ENCODE measurements at places on chromosomes 3 and 15. TPM values are rescaled to one million over a fixed set of nuclear protein-coding genes. Genes with fewer than 3 reads are reported as not detected.
A peak's percentile ranks its signal among the peaks of the same experiment; 100 is the strongest.

DNA sequence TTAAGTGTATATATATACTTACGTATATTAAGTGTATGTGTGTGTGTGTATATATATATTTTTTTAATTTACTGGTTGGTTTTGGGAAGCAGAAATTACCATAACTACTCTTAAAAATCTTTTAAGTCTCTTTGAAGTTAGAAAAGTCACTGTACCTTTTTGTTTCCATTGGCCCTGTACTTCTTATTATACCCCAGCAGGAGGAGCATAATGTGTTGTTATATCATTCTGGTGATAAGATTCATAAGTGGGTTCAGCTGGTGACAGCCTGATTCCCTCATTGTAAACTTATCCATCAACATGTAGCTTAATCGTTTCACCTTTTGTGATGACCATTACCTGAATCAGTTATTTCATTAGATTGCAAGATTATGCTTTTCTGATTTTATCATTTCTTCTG lies 30.8 kb downstream of the MLH1 start:
- DNase-seq, result no peak

GRCh38 chr3:22893644-22894325 lies 309.3 kb upstream of the UBE2E2 start:
- DNase-seq, result peak; percentile 54

GRCh38 chr3:71252466-71252865 lies 331.1 kb downstream of the FOXP1 start:
- no peak for DNase-seq

DNA sequence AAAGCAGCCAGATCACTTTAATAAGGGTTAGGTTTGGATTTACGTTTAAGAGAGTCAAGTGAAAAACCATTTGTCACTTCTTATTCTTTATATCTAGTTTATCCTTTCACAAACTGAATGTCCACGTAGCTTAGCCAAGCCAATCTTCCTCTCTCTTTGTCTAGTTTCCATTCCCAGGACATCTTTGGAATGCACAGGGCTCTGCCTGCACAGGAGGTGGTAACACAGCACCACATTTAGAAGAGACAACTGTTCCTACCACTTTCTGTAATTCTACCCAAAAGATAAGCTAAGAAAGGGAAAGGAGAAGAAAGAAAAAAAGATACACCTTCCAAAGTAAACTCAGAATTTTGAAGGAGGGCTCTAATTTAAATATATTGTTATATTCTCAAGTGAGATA lies 67.9 kb downstream of the IGSF11 start:
- no peak for DNase-seq

- DNase-seq, result no peak
These were observed 27.8 kb downstream of the DRD3 start for GRCh38 chr3:114151091-114151490.

DNA sequence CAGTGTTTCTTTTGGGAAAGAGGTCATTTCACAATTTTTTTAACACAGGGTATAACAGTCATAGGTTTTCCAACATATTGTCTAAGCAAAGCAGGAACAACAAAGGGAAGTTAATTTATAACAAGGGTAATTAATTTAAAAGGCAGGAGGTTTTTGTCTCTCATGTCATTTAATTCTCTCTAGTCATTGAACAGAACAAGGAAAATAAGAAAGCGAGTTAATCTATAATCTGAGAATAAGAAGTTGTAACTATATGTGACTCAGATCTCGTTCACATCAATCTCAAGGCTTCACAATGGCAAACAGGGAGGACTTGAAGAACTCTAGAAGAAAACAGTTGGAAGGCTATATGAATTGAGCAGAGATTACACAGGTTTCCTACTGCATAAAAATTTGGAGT lies 579.8 kb upstream of the CCDC54 start:
- DNase-seq, result no peak

DNA sequence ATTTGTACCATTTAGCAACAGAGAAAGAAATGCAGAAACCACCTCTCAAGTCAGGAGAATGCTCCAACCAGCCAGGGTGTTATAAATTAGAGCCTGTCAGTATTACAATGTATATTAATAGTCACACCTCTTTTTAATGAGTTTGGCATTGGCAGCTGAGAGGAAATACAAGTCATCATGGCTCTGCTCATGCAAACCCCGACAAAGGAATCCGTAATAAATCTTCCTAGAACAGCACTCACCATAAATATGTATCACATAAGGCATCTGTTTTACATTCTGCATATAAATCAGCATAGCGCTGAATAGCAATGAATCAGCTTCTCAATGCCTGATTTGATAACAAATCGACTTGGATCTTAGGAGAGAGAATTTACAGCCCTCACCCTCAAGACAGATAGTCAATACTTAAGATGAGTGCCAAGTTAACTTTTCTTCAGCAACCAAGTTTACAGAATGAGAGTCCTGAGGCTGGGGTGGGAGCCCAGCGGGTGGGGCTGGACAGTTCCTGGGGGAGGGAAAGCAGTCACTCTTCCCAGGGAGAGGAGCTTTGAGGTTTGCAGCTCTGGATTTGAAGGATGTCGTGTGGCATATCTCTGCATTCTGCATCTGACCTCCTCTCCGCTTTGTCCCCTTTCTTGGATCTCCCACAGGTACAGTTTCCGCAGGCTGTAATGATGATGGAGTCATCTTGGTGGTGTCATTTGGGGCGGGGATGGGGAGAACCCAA lies 1034.4 kb upstream of the NR2F2 start:
- no peak for DNase-seq

DNA sequence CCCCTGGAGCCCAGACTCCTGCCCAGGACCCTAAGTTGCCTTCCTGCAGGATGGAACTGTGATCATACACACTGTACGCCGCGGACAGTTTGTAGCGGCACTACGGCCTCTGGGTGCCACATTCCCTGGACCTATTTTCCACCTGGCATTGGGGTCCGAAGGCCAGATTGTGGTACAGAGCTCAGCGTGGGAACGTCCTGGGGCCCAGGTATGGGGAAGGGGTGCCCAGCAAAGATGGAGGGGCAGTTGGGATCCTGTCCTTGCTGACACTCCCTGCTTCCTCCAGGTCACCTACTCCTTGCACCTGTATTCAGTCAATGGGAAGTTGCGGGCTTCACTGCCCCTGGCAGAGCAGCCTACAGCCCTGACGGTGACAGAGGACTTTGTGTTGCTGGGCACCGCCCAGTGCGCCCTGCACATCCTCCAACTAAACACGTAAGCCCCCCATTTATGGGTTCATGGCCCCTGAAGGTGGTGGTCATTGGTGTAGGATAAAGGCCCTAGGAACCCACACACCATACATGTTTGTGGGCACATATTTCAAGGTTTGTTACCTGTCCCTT lies 28.8 kb downstream of the NBEAL2 start:
- DNase-seq, result no peak

- DNase-seq, result no peak
These were observed 204.5 kb upstream of the CMC1 start for GRCh38 chr3:28036599-28037575.

GRCh38 chr3:176595307-176595706 lies 602.0 kb downstream of the TBL1XR1 start:
- no peak for DNase-seq

GRCh38 chr3:101155825-101156224 lies 162.6 kb upstream of the ABI3BP start:
- peak; percentile 40 for DNase-seq

- no peak for DNase-seq
These were observed 423.4 kb upstream of the WNT5A start for GRCh38 chr3:55910543-55910942.

DNA sequence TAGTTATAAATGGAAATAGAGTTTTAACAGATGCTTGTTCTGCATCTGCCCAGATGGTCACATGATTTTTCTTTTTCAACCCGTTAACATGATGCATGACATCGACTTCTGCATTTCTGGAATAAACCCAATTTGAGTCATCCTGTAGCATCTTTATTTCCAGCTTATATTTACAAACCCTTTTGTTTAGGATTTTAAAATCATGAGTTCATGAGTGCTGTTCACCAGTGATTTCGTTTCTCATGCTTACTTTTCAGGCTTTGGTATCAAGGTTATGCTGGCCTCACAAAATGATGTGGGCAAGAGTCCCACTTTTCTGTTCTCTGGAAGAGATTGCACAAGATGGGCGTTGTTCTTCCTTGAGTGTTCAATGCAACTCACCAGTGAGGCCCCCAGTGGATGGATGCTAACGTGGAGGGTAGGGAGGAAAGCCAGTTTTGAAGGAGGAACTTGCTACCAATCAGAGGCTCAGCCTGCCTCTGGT lies 5.2 kb downstream of the HRH1 start:
- no peak for DNase-seq

GRCh38 chr15:35874260-35874905 lies 328.4 kb upstream of the DPH6 start:
- no peak for DNase-seq

DNA sequence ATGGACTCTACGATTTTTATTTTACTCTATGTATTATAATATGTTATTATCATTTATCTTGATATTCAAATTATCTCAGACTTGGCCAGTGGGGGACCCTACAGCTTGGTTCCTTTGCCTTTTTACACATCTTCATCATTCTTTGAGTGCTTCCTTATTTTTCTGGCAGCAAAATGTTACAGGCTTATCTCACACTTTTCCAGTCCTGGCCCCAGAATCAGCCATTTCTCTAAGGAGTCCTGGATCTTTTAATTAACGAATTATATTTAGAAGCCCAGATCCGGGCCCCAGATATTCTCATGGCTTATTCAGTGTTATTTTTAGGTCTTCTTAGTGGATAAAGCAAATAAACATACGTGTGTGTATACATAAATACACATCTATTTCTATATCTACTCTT lies 32.8 kb upstream of the MELTF start:
- no peak for DNase-seq

DNA sequence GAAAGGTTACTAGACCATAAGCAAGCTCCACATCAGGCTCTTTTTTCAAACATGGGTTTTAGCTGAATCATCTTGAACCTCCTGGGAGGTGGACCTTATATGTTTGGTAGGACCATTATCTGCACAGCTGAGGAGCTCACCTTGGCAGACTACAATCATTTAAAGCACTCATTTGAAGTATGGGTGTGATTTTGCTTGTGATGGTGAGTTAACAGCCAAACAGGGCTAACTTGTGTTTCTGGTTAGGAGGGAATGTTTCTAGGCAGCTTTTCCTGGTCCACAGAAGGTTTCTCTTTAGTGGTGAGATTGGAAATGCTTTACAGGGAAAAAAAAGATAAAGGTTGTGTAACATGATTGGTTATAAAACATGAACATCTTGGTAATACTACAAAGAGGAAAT lies 61.8 kb downstream of the ARHGEF26 start:
- DNase-seq, result no peak

- DNase-seq, result no peak
These were observed 30.3 kb downstream of the TPRG1 start for GRCh38 chr3:189202106-189202505.

DNA sequence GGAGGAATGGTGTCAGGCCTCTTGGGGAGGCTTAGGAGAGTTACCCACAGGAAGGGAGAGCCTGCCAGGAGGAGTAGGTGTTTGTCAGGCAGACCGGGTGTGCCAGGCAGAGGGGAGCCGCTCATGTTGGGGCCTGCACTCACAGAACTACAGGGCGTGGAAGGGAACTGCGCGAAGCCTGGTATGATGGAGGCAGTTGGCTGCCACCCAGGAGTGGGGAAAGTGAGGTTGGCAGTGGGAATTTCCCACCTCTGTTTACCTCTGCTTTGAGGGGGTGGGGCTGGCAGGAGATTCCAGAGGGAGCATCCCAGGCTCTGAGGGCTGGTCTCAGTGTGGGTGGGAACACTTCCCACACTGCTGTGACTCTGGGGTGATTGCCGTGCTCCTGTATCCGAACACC lies 99.9 kb downstream of the SLCO3A1 start:
- DNase-seq, result no peak

DNA sequence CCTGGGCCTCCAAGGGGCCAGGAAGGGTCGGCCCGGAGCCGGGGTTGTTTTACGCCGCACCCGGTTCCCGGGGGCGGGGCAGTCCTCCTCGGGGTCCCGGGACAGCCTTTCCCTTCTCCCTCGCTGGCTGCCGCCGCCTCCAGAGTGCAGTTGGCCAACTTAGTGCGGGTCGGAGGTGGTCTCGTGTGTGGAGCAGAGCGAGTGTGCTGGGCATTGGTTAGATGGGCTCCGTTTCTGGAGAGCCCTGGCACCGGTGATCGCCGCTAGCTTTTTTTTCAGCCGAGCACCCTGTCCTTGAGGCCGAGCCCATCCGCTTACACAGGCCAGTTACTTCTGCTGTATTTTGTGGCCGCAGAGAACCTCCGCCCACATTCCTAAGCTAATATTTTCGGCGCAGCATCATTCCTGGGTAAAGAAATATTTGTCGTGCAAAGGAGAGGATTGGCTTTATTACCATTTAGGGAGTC lies 585 bp downstream of the KIF23 start:
- peak; percentile 49 for DNase-seq

GRCh38 chr15:58489289-58490085 lies 57.7 kb downstream of the LIPC start:
- no peak for DNase-seq

- DNase-seq, result no peak
These were observed 71.5 kb upstream of the ADAMTSL3 start for GRCh38 chr15:83582381-83582780.

GRCh38 chr3:115081444-115081843 lies 65.6 kb downstream of the ZBTB20 start:
- DNase-seq, result no peak

DNA sequence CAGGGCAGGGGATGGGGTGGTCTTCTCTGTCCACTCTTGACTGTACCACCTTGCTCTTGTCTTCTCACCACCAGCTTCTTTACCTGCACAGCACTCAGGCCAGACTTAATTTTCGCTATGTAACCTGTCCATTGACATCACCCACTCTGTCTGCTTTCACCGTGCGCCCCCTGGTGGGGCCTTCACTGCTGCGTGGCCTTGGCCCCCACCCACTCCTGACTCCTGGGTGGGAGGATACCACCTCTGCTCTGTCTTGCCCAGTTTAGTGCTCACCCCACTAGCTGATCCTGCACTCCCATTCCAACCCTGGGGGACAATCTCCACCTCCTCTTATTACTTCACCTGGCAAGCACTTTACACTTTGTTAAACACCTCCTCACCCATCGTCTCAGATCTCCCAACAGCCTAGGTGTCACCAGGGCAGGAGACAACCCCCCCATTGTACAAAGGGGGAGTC lies 17.7 kb downstream of the PTH1R start:
- DNase-seq, result peak; percentile 44

DNA sequence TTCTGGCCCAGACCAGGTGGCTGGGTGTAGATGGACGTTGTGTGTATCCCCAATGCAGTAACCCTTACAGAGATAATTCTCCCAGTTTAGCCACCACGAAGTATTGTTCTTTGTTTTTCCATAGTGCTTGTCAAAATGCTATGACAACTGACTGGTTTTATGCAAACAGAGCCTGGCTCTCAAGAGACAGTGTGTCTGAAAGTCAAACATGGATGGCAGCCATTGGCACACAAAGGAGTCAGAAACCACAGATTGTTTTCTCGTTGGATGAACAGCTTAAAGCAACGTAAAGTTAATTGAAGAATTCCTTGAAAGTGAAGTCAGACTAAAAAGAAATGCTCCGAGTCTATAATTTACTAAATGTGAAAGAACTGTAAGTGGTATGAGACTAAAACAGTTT lies 91.2 kb downstream of the FILIP1L start:
- no peak for DNase-seq

Gene GRK7
- 0.14 TPM for polyA plus RNA-seq

Gene DAZL
- polyA plus RNA-seq, result not detected

Gene CCNL1
- 319 TPM for polyA plus RNA-seq

Gene SI
- polyA plus RNA-seq, result not detected

Gene THPO
- polyA plus RNA-seq, result 1.4 TPM

Gene CKMT1A
- polyA plus RNA-seq, result 0.37 TPM

Gene PCLAF
- polyA plus RNA-seq, result 58.0 TPM
